ENCODE measurements at places on chromosomes 2 and 18.

DNA sequence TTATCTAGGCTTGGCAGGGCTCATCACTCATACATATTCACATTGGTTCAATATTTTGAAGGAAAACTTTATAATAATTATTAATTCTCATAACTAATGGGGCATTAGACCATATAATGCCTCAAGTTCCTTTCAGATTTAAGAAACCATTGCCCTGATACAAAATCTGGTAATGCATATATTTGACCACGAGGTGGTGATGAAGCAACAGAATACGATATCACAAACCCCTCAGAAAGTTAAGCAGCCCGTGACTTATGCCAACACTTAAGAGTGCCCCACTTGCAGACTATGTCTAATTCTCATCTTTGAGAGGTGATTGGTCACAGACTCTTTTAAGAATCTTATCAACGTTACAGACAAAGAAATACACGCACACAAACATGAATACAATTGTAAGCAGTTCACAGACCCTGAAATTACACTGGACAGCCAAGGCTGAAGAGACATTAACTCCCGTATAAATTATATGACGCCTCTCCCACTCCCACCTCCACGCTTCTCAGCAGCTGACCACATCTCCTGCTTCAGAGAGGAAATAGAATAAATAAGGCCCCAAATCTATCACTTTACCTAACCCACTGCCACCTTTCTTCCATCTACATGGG lies 20.7 kb upstream of the DNAH6 start:
- no peak for DNase-seq

DNA sequence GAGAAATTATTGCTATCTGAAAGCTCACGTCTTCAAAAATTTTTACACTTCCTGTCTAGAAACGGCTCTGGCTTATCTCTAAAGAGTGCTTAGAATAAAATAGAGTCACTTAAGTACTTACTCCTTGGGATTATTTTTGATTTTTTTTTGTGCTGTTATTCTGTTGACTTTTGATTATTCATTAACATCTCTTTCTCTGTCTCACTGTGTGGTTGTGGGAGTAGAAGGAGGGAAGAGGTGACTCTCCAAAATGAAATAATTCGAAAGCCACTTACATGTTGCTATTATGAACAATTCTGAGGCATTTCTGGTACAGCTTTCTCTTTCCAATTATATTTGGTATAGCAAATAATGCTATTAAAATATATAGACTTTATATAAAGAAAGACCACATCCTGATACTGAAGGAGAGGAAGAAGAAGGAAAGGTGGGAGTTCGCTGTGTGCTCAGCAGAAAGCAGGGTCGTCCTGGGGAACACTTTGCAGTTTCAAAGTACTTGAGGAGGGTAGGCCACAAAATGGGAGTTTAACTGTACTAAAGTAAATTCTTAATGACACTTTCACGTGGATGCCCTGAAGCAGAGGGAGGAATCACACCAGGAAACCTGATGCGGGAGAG lies 9.6 kb upstream of the MMADHC start:
- DNase-seq: no peak

GRCh38 chr2:18704276-18704675 lies 114.9 kb upstream of the NT5C1B start:
- DNase-seq: no peak

DNA sequence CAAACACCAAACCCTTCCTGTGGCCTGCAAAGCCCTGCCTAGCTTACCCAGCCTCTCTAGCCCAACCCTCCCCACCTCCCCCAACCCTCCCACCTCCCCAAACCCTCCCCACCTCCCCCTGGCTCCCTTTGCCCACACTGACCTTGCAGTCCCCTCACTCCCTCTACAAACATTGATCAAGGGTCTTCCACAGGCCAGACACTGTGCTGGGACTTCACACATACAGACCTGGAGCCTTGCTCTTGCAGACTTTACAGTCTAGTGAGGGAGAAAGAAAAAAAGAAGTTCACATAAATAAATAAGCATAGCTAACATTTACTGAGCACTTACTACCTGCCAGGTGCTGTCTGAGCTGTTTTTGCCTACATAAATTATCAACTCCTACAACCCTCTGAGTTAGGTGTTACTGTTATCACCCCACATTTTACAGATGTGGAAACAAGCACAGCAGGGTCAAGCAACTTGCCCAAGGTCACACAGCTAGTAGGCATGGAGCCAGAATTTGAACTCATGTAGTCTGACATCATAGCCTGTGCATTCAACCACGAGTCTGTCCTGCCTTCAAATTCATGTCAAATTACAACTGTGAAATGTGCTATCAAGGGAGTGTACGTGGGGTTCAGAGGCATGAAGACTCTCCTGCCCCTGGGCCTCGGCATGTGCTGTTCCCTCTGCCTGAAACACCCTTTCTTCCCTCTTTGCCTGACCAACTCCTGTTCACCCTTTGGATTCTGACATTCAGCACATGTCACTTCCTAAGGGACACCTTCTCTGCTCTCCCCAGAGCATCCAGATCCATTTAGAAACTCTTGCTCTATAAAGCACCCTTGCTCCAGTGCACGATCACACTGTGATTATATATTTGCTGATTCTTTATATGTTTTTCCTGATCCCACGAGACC lies 209.9 kb downstream of the TNS1 start:
- DNase-seq: no peak

DNA sequence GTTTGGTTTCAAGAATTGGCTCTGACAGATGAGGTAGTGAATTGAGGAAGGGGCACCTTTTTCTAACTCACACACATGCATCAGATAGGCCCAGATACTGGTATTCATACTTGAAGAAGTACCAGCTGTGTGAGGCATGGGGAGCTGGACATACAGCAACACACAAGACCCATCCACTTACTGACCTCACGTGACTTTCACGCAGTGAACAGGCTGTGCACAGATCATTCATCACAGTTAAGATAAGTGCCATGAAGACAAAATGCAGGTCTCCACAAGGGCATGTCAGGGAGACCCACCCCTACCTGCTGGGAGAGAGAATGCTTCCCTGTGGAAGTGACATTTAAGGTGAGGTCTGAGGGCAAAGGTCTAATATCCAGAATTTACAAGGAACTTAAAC lies 38.6 kb downstream of the SP110 start:
- no peak for DNase-seq

GRCh38 chr2:204109681-204110080 lies 173.1 kb downstream of the ICOS start:
- DNase-seq: no peak

Measured in femur (tissue), 1 donor.